ENCODE measurements at places on chromosomes 5 and 9. TPM values are rescaled to one million over a fixed set of nuclear protein-coding genes. Genes with fewer than 3 reads are reported as not detected.

DNA sequence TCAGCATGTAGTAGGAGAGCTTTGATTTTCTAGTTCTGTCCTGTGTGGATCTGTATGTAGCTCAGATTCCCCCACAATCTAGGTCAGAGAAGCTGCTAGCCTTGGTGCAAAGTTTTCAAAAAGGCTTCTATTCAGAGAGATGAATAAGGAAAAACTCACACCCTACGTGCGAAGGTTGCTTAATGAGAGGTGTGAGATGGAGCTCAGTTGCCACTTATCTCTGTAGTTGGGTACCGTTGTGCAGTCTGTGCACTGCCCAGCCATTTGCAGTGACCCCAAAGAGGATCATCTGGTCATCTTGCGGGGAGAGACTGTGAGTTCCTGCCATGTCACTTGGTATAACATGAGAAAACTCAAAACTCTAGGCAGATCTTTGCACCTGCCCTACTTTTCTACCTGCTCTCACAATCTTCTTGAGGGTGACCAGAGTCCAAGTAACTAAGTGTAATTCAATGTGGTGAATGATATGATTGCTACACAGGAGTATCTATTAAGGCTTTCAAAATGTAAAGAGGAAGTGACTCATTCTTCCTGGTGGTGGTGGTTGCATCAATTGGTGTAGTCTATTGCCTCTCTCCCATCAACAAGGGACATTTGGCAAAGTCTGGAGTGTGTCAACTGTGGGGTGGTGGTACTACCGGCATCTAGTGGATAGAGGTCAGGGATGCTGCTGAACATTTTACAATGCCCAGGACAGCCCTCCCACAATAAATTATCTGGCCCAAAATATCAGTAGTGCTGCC lies 65.2 kb downstream of the TMC1 start:
- DNase-seq = peak; percentile 97

DNA sequence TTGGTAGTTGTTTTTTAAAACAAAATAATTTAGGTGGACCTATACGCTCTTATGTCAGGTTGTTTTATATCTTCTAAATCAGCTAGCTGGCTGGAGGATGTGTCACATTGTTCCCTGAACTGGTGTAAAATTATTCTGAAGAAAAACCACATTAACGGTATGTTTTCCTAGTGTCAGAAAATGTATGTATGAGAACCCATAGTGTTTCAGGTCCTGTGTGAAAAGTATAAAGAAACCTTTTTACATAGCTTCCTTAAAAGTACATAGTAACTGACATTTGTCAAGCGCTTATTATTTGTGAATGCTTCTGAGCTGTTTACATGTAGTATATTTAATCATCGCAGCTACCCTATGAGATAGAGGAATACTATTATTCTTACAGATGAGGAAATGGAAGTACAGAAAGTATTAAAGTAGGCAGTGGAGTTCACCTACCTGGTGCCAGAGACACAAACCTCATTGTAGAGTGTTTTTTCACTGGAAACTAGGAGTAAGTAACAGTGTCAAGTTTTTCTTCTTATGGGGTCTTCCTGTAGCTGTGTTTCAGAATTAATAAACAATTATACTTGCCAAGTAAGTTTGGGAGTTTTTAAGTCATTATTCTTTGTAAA lies 10.4 kb upstream of the FAM120AOS start:
- no peak for DNase-seq

DNA sequence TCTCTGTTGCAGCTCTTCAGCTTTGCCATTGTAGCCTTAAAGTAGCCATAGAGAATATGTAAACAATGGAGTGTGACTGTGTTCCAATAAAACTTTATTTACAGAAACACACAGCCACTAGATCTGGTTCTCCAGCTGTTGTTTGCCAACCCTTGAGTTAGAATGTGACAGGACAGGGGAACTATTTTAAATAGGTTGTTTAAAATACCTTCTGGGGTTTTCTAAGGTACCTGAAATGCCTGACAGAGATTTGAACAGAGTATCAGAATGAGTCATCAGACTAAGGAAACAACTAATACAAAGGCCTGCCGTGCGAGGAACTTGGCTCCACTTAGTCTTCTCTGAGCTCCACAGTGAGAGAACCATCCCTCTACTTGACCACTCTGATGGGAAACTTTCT lies 85.4 kb downstream of the HSD17B4 start:
- peak; percentile 65 for DNase-seq

DNA sequence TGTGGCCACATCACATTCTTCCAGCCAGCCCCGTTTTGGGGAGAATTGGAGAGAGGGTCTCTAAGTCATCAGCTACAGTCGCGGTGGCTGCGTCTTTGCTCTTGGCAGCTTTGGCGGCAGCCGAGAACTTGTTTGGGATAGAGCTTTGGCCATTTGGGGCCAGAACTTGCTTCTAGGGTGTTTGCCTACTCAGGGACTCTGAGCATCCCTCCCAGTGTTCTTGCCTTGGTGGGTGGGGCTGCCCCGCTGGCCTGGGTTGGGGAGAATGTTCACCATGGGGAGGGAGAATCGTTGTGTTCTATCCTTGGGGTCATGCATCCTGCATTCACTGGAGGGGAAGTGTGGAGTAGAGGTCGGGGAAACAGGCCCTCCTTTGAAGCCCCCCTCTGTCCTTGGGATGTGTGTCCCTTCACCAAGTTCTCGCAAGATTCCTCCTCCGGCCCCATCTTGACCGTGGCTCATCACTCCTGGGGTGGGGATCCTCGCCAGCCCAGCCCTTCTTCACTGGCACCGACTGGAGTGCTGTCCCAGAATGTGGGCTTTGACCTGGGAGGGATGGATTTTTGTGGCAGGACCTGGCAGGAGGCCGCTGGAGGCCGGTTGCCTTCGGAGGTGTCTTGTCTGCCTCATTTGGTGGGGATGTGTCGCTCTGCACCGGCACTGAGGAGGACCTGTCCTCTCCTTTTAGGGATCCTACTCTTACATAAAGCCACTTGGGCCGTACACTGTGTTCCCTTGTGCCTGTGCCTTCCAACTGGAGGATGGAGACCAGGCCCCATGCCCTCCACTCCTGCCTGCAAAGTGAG lies 3.5 kb downstream of the PHF2 start:
- no peak for DNase-seq

DNA sequence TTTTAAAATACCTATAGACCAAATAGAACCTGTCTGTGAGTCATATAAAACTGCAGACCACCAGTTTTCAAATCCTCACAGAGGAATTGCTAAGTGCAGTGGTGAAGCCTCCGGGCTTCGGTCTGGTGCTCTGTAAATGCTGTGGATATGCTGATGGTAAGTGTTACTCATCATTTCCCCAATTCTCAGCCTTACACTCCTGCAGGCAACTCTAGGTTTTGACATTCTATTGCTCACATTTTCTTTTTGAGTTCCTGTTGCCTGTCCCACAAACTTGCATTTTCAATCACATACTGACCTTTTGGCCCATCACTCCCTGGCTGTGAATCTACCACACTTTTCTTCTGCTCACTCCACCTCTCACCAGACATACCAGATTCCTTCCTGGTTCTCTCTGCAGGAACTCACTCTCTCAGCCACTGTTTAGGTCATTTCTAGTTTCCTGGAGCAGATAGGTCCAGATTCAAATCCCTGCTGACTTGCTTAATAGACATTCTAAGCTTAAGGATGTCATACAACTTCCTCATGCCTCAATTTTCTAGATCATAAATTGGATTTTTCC lies 192.9 kb downstream of the RAB3C start:
- DNase-seq = no peak

DNA sequence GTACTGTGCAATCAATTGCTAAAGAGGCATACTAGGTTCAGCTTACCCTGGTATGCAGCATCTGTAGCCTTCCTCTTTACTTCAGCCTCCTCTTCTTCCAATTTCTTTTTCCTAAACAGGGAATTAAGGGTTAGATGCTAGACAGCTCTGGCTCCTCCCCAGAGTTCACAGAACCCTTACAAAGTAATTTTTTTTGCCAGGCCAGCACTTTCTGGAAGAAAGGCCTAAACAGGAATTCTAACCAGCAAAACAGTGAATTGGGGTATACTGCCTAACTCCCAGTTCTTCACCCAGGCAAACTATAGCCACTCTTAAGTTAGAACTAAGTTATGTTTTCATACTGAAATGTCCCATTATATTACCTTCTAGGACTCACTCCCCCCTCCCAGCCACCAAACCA lies 8.1 kb downstream of the BRD8 start:
- no peak for DNase-seq

- DNase-seq = no peak
Observed at GRCh38 chr5:137119321-137119720, 379.8 kb downstream of the SPOCK1 start.

- peak; percentile 59 for DNase-seq
Observed at GRCh38 chr9:69027355-69028097, 8.0 kb upstream of the FXN start.

DNA sequence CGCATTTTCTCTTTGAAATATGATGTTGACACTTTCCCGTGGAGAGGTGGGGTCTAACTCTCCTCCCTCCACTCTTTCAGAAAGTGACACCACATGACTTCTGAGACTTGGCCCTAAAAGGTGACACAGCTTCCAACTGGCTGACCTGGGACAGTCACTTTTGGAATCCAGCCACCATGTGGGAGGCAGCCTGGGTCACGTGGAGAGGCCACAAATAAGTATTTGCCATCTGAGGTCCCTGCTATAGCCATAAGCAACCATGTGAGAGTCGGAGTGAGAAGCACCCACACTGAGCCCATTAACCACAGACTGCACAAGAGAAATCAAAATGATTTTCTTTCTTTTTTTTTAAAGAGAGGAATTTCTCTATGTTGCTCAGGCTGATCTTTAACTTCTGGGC lies 4.1 kb upstream of the PHYKPL start:
- peak; percentile 43 for DNase-seq

- no peak for DNase-seq
Observed at GRCh38 chr9:122055701-122056100, 37.4 kb downstream of the TTLL11 start.

DNA sequence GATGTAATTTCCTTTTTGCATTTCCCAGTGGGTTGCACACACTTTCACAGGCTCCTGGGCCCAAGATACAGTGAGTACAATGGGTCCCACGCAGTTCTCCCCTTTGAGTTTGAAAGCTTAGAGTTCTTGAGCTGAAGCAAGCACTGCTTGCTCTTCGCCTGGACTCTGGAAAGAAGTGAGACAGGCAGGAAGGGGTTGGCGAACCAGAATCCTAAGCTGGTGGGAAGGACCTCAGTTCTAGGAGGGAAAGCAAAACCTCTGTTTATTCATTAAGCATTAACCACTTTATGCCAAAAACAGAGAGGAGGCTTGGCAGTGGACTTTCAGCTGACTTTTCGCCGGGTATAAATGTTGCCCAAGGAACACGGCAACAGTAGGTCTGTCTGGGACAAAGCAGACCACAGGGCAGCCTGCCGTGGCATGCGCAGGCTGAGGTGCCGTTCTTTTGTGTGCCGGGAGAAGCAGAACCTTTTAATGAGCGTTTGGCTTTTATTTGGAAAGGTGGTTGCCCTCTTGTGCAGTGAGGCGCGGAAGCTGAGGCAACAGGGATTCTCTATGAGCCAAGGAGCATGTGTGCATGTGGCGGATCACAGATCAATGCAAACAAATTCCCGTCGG lies 239.9 kb upstream of the PANK3 start:
- no peak for DNase-seq

GRCh38 chr5:969408-969839 lies 39.2 kb upstream of the NKD2 start:
- DNase-seq = peak; percentile 16

- DNase-seq = peak; percentile 86
Observed at GRCh38 chr9:110255463-110256379, 586 bp downstream of the TXN start.

DNA sequence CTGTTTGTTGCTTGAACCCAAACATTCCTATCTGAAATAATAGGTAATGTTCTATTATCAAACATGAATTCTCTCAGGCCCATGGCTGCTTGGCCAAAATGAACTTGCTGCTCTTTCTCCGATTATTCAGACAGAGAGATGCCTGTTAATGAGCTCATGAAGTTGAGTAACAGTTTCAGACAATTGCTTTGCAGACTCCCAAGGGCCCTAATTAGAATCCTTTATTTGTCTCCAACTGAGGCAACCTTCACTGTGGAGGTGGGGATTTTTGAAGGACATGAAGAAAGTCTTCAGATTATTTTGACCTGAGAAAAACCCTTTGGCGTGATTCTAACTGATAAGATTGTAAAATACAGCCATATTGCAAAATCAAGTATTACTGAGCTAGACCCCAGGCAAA lies 466.7 kb downstream of the NFIB start:
- no peak for DNase-seq

GRCh38 chr9:129225815-129226214 lies 47.8 kb upstream of the IER5L start:
- peak; percentile 50 for DNase-seq

DNA sequence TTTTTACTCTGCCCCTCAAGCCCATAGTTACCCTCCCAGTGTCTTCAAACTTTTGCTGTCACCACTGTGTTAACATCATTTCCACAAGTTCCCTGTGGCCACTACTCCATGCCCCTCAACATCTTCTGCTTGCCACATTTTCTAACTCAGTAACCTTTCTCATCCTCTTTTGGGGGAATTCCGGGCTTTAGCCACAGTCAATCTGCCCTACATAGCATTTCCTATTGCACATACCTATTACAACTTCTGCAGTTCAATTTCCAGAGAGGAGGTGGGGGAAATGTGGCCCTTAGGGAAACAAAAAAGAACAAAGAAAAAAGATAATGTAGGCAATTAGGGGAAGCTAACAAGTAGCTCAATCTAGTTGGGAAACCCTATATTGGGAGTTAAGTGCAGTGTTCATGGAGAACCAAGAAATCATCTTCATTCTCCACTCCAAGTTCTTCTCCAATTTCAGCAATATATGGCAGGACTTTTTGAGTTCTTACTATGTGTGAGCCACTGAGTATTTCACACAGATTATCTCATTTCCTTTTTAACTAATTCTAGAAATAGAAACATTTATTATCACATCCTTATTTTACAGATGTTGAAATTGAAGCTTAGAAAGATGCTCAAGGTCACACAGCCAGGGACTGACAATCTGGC lies 40.2 kb upstream of the LPAR1 start:
- peak; percentile 24 for DNase-seq

DNA sequence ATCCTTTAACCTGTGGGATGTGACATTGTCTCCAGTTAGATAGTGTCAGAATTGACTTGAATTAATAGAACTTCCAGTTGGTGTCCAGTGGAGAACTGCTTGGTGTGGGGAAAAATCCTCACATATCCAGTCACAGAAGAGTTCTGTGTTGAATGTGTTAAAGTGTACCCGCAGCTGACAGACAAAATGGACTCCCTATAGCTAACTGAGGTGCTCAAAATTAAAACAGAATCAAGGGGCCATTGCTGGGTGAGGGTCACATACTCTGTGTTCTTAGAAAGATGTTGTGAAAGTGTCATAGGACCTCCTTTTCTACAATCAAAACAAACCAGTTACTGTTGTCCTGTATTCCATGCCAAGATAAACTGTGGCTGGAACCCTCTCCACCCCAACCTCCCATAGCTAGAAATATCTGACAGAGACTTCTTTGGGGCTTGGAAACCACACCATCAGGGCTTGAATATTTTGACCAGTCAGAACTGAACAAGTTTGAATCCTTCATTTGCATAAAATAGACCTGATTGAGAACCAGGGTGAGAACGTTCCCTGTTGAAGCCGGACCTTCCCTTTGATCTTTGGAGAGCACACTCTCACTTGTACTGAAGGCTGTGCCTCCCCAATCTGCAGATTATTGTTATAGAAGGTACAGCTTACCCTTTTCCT lies 164.0 kb upstream of the ZNF608 start:
- no peak for DNase-seq

The PSD2 gene
- total RNA-seq = 0.15 TPM

The NKD2 gene
- total RNA-seq = 0.17 TPM

The PCDHA9 gene
- total RNA-seq = not detected

The GPR150 gene
- 0.34 TPM for total RNA-seq

The JAKMIP2 gene
- 1.1 TPM for total RNA-seq

The C9orf153 gene
- total RNA-seq = not detected

All from M059J (cell line).